ENCODE measurements at places on chromosomes 16 and 17.

GRCh38 chr17:75535119-75535537 lies 9.6 kb downstream of the LLGL2 start:
- DNase-seq = no peak

GRCh38 chr16:56637814-56638750 lies at the start of gene MT1A:
Gene MT1A, plus strand, starts transcription at chr16:56638666. Its CDS starts 73 bp downstream, at chr16:56638739.
- DNase-seq = no peak

GRCh38 chr16:78428193-78428592 lies 328.7 kb downstream of the WWOX start:
- DNase-seq = no peak

GRCh38 chr16:58855291-58855863 lies 121.3 kb upstream of the GOT2 start:
- DNase-seq = no peak

- no peak for DNase-seq
Measured at GRCh38 chr16:6335072-6335471, 997.6 kb upstream of the RBFOX1 start.

- DNase-seq = no peak
Measured at GRCh38 chr17:56697190-56697589, 103.7 kb downstream of the NOG start.

- DNase-seq = no peak
Measured at GRCh38 chr16:50836121-50836621, 94.3 kb downstream of the CYLD start.

GRCh38 chr17:39229274-39229913 lies 3.6 kb upstream of the STAC2 start:
- DNase-seq = no peak

DNA sequence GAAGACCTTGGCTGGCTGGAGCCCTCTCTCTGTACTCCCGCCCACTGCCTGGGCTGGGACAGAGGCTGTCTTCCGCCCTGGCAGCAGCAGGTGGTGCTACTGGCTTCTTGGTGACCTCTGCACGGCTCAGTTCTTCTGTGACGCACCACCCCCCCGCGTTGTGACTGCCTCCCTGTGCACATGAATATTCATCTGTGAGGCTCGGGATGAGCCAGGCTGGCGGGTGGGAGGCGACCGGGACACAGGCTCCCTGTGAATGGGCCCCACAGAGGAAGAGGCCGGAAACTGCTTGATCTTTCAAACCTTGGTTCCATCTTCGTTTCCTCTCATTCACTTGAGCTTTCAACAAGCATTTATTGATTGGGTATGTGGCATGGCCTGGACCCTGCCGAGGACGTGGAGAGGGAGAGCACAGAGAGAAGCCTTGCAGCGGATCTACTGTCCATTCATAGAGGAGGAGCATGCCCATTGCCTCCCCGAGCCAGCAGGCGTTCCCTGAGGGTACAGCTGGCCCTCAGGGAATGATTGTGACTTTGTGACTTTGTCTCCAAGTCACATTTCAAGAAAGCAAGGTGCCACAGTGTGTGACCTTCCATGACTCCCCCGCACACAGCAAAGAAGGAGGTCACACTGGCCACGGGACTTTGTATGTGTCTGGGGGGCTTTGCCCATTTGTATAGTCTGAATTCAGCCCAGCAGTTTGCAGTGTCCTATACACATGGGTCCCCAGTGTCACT lies 45.0 kb downstream of the B9D1 start:
- no peak for DNase-seq

DNA sequence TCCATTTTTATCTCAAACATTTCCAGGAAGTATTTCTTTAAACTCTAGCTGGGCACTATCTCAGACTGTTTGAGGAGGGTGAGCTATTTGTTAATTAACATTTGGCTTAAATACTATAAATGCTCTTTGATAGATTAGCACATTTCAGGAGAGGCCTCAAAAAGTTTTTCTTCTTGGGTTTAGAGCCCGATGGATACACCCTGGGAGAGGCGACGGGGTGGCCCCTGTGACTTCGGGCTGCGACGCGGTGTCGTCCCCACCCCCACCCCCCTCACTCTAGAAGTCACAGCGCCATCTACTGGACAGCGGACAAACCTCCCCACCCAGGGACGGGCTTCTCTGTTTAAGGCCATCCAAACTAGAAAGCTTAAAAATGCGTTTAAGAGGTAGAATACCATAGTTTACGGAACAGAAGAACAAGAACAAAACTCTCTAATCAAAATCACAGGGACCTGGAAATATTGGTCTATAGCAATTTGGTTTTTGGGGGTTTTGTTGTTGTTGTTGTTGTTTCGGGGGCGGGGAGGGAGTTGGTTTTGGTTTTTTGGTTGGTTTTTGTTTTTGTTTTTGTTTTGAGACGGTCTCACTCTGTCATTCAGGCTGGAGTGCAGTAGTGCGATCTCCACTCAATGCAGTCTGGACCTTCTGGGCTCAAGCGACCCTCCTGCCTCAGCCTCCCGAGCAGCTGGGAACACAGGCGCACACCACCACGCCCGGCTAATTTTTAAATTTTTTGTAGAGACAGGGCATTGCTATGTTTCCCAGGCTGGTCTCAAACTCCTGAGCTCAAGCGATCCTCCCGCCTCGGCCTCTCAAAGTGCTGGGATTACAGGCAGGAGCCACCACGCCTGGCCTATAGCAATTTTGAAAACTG lies 254.4 kb downstream of the C16orf95 start:
- DNase-seq = peak; percentile 39

GRCh38 chr16:12062343-12063003 lies 85.9 kb downstream of the SNX29 start:
- no peak for DNase-seq

- DNase-seq = no peak
Measured at GRCh38 chr16:57635266-57636097, 7.1 kb downstream of the ADGRG1 start.

- DNase-seq = no peak
Measured at GRCh38 chr17:15291674-15292361, 26.7 kb upstream of the PMP22 start.

DNA sequence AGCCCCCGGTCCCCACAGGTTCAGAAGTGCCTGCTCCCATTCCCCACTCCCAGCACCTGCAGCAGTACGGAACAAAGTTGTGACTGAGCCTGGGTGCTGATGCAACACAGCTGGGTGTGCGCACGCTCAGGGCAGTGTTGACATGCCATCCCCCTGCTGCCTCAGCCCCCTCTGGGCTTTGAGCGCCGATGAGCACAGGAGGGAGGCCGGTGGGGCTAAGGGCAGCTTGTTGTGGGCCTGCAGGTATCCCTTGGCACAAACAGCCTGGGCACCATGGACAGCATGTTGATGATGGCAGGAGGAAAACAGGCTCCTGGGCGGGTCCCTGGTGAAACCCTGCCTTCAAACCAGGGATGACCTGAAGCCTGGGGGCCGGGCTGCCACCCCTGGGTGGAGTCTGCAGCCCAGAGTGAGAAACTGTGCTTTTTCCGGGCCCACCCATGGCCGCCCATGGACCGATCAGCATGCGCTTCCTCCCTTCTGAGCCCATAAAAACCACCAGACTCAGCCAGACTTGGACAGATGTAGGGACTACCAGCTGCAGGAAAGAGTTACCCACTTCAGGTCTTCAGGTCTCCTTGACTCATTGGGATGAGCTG lies 175.5 kb downstream of the PHKB start:
- no peak for DNase-seq

GRCh38 chr16:67541391-67542263 lies 13.0 kb downstream of the RIPOR1 start:
- no peak for DNase-seq

- no peak for DNase-seq
Measured at GRCh38 chr16:73037845-73038570, 9.9 kb downstream of the ZFHX3 start.

DNA sequence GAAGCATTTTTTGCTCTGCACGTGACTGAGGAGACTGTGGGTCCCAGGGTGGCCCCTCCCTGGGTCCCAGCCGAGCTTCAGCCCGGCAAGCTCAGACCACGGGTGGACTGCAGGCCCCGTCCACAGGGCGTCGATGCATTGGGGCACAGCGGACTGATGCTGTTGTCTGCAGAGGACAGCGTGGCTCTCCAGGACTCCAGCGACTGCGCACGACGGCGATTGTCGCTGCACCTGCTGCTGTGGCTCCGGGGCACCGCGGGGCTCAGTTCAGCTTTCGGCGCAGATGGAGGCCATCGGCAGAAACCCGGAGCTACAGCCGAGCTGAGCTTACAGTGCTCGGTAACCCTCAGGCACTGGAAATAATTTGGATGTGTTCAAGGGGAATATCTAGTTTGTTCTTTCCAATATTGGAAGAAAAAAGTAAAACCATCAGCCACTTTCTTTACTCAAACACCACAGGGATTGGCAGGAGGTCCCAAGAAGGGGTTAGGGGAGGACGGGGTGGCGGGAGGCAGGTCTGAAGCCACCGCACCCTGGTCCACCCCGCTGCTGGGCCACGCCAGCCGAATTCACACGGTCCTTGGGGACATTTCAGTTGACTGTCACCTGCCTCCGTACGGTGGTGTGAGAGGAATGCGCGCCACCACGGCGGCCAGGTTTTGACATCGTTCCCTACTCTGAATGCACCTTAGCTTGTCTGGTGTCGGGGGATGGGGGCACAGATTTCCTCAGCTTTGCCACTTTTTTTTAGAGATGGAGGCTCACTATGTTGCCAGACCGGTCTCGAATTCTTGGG lies 88.7 kb upstream of the RPH3AL start:
- DNase-seq = no peak

- no peak for DNase-seq
Measured at GRCh38 chr17:36608794-36609497, 7.6 kb downstream of the MRM1 start.

GRCh38 chr17:66357037-66357436 lies 54.6 kb downstream of the PRKCA start:
- no peak for DNase-seq

DNA sequence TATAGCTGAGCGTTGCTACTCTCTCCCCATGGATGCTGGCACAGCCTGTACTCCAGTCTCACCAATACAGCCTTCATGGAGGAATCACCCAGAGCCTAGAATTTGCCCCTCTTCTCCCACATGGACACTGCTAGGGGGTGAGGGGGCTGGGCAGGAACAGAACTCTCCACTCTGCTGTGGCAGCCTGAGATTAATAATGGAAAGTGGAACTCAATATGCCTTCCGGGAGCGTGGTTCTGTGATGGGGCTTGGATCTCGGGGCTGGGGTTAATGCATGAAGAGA lies 1.2 kb downstream of the SLC9A5 start:
- no peak for DNase-seq

- DNase-seq = peak; percentile 32
Measured at GRCh38 chr17:18257982-18258355, 569 bp downstream of the FLII start.

- no peak for DNase-seq
Measured at GRCh38 chr17:32503251-32504165, 16.7 kb downstream of the CDK5R1 start.

DNA sequence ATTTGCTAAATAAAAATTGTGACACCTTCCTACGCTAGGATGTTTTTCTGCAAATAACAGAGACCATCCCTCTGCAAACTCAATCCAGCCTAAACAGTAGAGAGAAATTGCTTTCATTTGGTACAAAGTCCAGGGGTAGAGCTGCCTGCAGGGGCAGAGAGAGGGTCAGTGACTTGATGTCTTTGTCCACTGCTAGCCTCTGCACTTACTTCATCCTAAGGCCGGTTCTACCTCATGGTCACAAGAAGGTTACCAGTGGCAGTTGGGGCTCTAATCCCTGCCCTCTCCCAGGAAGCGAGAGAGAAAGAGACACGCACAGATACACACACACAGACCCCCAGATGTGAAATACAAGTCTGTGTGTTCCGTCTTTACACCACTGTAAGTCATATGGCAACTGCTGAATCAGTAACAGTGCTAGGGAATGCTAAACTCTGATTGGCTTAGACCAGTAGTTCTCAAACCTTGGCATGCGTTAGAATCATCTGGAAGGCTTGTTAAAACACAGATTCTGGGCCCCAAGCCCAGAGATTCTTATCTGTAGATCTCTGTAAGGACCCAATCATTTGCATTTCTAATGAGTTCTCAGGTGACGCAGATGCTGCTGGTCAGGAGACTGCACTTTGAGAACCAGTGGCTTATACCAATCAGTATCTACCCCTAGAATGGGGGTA lies 13.1 kb upstream of the LPCAT2 start:
- DNase-seq = no peak

DNA sequence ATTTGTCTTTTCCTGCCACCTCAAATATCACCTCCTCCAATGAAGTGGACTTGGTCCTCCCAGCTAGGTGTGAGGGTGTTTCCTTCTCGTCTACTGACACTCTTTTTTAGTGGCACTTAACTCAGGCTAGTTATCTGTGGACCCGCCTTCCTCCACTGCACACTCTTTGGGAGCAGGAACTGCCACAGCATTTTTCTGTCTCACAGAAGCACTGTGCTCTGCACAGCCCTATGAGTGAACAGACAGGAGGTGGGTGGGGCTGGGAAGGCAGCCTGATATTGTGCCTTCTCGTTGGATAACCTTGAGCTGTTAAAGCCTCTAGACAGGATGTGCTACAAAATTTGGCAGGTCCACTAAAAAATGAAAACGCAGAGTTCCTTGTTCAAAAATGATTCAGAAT lies 31.9 kb upstream of the HOXB13 start:
- no peak for DNase-seq

- DNase-seq = no peak
Measured at GRCh38 chr17:7216242-7217112, 3.2 kb downstream of the DLG4 start.

DNA sequence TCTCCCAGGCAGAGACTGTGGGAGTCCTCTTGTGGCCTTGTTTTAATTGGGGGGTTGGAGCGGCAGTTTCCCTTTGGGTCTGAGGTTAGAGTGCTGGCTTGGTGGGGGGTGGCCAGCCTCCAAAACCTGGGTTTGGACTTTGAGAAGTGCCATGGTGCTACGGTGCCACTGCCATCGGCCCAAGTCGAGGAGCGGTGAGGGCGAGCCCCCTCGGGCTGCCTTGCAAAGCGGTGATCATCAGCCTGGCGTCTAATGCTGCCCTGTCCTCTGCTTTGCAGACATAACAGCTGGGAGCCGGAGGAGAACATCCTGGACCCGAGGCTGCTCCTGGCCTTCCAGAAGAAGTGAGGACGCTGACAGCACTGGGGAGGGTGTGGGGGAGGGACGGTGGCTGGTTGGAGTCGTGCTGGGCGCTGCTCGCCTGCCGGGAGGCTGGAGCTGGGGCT lies 1.2 kb downstream of the CBX2 start:
- no peak for DNase-seq

- no peak for DNase-seq
Measured at GRCh38 chr17:5971969-5972368, 98.2 kb upstream of the WSCD1 start.

DNA sequence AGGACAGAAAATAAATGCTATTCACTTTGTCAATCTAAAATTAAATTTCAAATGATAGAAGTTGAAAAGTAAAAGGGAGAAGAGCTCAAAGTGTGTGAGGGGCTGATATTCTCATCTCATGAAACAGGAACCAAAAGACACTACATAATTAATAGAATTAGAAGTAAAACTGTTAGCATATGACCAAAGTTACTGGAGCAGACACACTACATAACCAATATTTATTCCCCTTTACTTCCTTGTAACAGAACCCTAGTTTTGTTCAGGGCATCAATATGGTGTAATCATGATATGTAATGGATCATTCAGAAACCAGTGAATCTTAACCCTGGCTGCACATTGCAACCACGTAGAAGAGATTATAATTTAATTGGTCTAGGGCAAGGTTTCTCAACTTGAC lies 109.5 kb upstream of the SIAH1 start:
- DNase-seq = no peak

GRCh38 chr17:64503341-64503740 lies 2.7 kb downstream of the DDX5 start:
- no peak for DNase-seq

Data from stimulated activated CD4-positive, alpha-beta T cell treated with anti-CD3 and anti-CD28 coated beads, Interleukin-1b, Interleukin-23, amount 100 ng/mL, for 4 hours (primary cell).